Activated CD4-positive, CD25-positive, alpha-beta regulatory T cell treated with anti-CD3 and anti-CD28 coated beads, Interleukin-2, amount 50 U/mL, for 72 hours (primary cell): ENCODE measurements at places on chromosomes 12 and 14.

- no peak for DNase-seq
These were observed 383.1 kb downstream of the TMEM132D start for GRCh38 chr12:129520739-129521138.

DNA sequence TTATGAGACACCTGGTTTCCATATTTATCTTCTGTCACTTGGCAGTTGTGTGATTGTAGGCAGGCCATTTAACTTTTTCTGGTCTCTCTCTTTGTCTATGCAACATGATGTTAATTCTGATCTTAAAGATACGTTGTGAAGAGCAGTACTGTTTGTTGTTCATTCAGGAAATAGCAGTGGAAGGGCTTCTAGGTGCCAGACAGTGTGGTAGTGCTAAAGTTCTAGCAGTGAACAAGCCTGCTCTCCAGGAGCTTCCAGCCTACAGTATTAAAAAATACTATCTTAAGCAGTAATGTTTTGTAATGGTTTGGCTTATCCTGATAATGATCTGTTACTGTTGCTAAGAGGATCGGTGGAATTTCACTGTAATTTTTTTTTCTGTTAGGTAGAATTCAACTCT lies 15.2 kb downstream of the NAA30 start:
- DNase-seq, result no peak

DNA sequence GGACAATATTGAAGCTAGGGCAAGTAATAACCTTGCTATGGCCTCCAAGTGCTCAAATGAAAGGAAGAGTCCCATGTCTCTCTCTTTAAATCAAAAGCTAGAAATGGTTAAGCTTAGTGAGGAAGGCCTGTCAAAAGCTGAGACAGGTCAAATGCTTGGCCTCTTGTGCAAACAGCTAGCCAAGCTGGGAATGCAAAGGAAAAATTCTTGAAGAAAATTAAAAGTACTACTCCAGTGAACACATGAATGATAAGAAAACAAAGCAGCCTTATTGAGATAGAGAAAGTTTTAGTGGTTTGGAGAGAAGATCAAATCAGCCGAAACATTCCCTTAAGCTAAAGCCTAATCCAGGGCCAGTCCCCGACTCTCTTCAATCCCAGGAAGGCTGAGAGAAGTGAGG lies 84.1 kb upstream of the PLEKHA5 start:
- no peak for DNase-seq

- no peak for DNase-seq
These were observed 190.5 kb downstream of the DICER1 start for GRCh38 chr14:94966868-94967267.

- DNase-seq, result no peak
These were observed 710.1 kb upstream of the STXBP6 start for GRCh38 chr14:25759920-25760655.

DNA sequence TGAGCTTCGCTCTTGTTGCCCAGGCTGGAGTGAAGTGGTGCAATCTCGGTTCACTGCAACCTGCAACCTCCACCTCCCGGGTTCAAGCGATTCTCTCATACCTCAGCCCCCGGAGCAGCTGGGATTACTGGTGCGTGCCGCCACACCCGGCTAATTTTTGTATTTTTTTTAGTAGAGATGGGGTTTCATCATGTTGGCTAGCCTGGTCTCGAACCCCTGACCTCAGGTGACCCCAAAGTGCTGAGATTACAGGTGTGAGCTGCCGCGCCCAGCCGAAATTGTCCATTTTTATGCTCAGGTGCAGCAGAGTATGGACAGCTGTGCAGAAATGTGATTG lies 19.2 kb upstream of the CYP46A1 start:
- DNase-seq, result no peak

DNA sequence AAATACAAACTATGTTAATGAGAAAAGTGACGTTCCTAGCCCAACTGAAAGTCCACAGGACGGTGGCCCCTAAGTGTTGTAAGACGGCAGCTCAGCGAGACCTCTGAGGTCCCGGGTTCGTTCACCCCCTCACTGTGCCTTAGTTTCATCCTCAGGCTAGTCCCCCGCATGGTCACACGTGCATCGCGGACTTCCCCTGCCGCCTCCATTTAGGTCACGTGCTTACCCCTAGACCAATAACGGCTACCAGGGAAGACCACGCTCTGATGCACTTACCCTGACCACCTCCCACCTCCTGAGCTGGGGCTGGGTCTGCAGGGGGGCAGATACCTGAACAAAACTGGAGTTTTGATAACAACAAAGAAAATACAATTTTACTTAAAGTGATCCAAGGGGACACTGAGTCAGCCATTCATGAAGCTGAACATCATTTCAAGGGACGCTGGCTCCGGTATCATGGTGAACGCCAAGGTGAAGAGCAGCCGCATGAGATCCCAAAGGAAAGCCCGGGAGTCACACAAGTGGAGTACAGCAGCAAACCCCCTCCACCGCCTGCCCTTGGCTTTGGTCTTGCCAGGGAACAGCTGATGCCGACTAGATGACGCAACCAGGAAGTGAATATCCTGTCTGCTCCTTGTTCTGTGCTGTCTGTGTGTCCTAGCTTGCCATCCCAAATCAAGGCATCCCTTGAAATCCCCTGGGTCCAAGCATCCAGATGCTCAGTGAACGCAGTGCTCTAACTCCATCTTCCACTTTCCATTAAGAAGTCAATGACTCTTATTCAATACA lies 274.1 kb downstream of the PCNX1 start:
- DNase-seq, result no peak
